ENCODE measurements at places on chromosomes 7 and 10. TPM values are rescaled to one million over a fixed set of nuclear protein-coding genes. Genes with fewer than 3 reads are reported as not detected.
A peak's percentile ranks its signal among the peaks of the same experiment; 100 is the strongest.

GRCh38 chr7:107837145-107837512 is 34.1 kb upstream of the SLC26A3 start:
- H3K4me1 ChIP-seq = no peaks in the 10 kb centered on the region
- no peak overlapping the region for H3K27ac ChIP-seq
- no peak for DNase-seq
- H3K4me3 ChIP-seq = no peak overlapping the region
- H3K27me3 ChIP-seq = peaks cover 14% of the 10 kb centered on the region
- peaks cover 2% of the 10 kb centered on the region for H3K36me3 ChIP-seq

Gene NUTM2B
- 0.18 TPM for total RNA-seq

GRCh38 chr10:46560952-46561351 is 4.5 kb upstream of the GPRIN2 start:
- DNase-seq = no peak
- no peak overlapping the region for H3K4me3 ChIP-seq
- peaks cover 2% of the 10 kb centered on the region for H3K27me3 ChIP-seq
- H3K36me3 ChIP-seq = no peaks in the 10 kb centered on the region

Gene ELAPOR2
- total RNA-seq = 2.8 TPM

Gene ADAM8
- 115 TPM for total RNA-seq

DNA sequence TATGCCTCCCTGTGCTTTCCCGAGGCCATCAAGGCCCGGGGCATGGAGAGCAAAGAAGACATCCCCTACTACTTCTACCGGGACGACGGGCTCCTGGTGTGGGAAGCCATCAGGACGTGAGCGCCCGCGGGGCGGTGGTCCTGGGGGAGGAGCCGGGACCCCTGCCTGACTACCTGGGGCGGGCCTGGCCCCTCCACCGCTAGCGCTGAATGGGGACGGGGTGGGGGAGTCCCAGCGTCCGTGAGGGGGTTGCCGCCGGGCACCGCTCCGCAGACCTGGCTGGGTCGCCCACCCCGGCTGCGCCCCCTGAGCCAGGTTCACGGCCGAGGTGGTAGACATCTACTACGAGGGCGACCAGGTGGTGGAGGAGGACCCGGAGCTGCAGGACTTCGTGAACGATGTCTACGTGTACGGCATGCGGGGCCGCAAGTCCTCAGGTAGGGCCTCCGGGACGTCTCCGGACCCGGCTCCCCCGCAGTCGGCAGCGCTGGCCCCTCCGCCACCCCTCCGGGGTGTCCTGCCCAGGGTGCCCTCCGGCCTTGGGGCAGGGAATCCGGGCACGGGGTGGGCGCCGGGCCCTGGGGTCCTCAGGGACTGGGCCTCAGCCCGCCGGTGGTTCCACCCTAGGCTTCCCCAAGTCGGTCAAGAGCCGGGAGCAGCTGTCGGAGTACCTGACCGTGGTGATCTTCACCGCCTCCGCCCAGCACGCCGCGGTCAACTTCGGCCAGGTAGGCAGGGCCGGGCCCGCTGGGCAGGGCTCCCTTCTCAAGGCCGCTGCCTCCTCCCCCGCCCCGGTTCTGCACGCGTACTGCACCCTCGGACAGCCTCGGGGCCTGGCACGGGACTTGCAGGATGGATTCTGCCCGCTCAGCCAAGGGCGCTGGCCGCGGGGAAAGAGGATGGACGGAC is 69.3 kb downstream of the ALOX5 start:
- H3K4me3 ChIP-seq = no peak overlapping the region
- no peak overlapping the region for H3K27ac ChIP-seq
- no peak for DNase-seq

Gene SFTPA2
- total RNA-seq = not detected

Gene OR2F2
- total RNA-seq = not detected

DNA sequence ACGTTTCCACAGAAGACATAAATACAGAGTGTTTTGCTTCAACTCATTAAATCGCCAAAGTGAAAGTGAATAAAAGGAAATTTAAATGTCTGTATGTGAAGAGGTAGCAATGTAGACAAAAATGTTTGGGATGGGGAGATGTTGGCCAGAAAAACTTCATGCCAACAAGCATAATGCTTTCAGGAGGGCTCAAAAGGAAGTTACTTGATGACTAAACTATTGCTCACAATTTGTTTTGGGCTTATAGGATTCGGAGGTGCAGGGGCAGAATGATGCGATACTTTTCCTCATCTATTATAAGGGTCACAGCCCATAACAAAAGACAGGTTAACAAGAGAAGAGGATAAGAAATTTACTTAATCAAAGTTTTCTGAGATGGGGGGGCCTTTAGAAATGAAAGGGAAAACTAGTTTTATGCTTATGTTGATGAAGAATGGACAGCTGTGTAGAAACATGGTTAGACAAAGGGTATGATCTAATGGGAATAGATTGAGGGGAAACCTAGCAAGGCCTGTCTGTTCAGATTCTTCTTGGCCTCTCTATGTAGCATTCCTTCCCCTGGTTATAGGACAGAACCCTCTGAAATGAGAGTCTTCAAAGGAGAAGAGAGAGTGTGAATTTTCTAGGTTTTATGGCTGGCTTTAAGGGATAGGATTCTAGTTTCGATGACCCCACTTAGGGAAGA is 898.6 kb downstream of the LRMDA start:
- no peaks in the 10 kb centered on the region for H3K4me1 ChIP-seq
- DNase-seq = no peak
- no peak overlapping the region for H3K4me3 ChIP-seq
- H3K27me3 ChIP-seq = peaks cover 2% of the 10 kb centered on the region
- H3K36me3 ChIP-seq = no peaks in the 10 kb centered on the region

DNA sequence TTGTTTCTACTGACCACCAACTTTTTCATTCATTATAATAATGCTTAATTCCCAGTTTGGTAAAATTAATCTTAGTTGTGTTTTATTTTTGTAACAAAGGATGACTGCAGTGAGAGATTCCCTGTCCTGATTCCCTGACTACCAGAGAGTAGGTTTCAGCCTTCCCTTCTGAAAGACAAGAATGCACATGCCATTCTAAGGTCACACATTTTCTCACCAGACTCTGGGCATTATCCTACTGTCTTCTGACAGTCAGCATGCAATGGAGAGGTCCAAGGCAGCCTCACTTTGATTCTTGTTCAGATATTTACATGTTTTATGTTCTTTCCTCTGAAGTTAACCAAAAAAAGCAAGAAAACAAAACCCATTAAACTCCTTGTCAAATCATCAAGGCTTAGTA is 372.7 kb upstream of the CDC14C start:
- no peaks in the 10 kb centered on the region for H3K4me1 ChIP-seq
- H3K27me3 ChIP-seq = no peaks in the 10 kb centered on the region
- H3K27ac ChIP-seq = no peak overlapping the region
- H3K4me3 ChIP-seq = no peak overlapping the region
- no peak for DNase-seq
- no peaks in the 10 kb centered on the region for H3K36me3 ChIP-seq

GRCh38 chr7:97145068-97145467 is 27.6 kb downstream of the SDHAF3 start:
- H3K36me3 ChIP-seq = peaks cover 34% of the 10 kb centered on the region
- H3K27ac ChIP-seq = no peak overlapping the region
- no peaks in the 10 kb centered on the region for H3K27me3 ChIP-seq
- H3K4me3 ChIP-seq = no peak overlapping the region
- DNase-seq = no peak

- no peak overlapping the region for H3K4me3 ChIP-seq
- H3K36me3 ChIP-seq = peaks cover 56% of the 10 kb centered on the region
- peaks cover 7% of the 10 kb centered on the region for H3K4me1 ChIP-seq
- DNase-seq = no peak
Measured at GRCh38 chr7:36400036-36400435, 10.4 kb downstream of the ANLN start.

- peaks cover 4% of the 10 kb centered on the region for H3K4me1 ChIP-seq
- no peak overlapping the region for H3K27ac ChIP-seq
- peaks cover 19% of the 10 kb centered on the region for H3K27me3 ChIP-seq
- H3K36me3 ChIP-seq = no peaks in the 10 kb centered on the region
- no peak overlapping the region for H3K4me3 ChIP-seq
Measured at GRCh38 chr10:60937784-60938654, 6.0 kb downstream of the RHOBTB1 start.

Gene OR6B1
- total RNA-seq = not detected

Gene SFTPA1
- total RNA-seq = not detected

Gene ITIH2
- total RNA-seq = not detected

- H3K4me3 ChIP-seq = no peak overlapping the region
- no peaks in the 10 kb centered on the region for H3K27me3 ChIP-seq
- DNase-seq = no peak
- H3K36me3 ChIP-seq = peaks cover 6% of the 10 kb centered on the region
- H3K27ac ChIP-seq = no peak overlapping the region
Measured at GRCh38 chr7:27611059-27611458, 51.6 kb downstream of the HIBADH start.

DNA sequence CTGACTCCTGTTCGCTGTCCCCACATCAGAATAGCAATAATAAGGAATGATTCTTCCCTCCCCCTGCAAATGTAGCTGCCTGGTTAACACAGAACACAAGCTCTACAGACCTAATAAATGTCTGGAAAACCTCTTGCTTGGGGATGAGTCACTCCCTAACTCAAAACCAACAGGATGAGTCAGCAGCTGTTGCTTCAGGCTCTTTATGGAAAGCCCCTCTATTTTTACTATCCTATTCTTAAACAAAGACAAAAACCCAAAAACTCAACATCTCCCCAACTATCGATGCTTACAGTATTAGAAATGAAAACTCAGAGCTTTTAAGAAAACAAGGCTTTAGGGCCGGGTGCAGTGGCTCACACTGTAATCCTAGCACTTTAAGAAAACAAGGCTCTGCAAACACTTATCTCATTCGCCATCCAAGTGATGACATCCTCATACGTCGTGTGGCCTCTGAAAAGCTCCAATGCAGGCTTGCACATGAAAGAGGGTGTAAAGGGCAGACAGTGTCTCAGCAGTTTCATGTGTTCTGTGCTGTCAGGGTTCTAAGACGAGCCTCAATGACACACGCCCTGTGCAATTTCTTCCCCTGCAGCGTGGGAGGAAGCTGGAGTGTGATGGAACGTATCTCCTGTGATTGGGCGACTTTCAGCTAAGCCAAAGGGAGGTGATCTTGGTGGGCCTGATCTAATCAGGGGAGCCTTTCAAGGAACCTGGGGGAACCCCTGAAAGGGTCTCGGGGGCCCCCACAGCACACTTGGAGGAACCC is 70.1 kb downstream of the AMZ1 start:
- peak overlapping the region; percentile 98 for H3K27ac ChIP-seq
- H3K4me3 ChIP-seq = peak overlapping the region; percentile 67
- peaks cover 43% of the 10 kb centered on the region for H3K4me1 ChIP-seq
- peak; percentile 92 for DNase-seq
- H3K36me3 ChIP-seq = peaks cover 26% of the 10 kb centered on the region

Gene GARIN1A
- total RNA-seq = not detected

DNA sequence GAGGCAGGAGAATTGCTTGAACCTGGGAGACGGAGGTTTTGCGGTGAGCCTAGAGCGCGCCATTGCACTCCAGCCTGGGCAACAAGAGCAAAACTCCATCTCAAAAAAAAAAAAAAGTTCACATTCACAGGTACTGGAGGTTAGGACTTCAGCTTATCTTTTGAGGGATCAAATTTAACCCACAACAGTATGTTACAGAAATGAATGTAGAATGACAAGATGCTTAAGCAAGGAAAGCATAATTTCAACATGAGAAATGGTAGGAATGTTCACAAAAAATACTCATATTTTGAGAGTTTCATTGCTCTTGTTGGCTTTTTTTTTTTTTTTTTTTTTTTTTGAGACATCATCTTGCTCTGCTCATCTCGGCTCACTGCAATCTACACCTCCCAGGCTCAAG is 1.9 kb upstream of the HERC4 start:
- H3K4me1 ChIP-seq = peaks cover 14% of the 10 kb centered on the region
- no peak overlapping the region for H3K4me3 ChIP-seq
- no peak for DNase-seq
- H3K27ac ChIP-seq = no peak overlapping the region
- H3K27me3 ChIP-seq = no peaks in the 10 kb centered on the region

DNA sequence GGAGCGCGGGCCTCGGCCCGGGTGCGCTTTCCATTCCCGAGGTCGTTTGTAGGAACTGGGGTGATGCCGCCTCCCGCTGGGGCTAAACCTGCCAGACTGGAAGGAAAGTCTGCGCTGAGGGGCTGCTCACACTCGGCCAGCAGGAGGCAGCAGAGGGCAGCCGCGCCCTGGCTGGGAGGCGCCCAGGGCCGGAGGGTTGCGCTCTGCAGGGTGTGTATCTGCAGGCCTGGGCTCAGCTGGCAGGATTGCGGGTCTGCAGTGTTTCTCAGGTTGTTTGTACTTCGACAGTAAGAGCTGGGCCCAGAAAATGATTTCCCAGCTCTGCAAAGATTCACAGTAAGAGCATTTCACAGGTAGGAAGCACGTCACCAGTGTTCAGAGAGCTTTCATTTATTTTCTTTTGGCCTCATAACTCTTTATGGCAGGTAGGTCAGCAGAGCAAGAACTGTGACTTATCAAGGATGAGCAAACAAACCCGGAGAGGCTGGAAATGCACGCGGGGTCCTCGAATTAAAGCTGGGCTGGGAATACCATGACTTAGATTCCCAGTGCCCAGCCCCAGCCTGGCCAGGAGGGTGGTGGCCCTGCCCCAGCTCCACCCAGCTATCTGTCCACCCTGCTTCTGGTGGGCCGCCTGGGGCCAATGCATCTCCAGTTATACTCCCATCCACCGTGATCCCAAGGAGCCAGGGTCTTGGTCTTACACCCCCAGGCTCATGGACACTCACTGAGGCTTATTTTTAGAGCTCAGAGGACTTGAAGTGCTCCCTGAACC is 15.2 kb upstream of the PPP2R2D start:
- no peaks in the 10 kb centered on the region for H3K27me3 ChIP-seq
- peak; percentile 82 for DNase-seq

DNA sequence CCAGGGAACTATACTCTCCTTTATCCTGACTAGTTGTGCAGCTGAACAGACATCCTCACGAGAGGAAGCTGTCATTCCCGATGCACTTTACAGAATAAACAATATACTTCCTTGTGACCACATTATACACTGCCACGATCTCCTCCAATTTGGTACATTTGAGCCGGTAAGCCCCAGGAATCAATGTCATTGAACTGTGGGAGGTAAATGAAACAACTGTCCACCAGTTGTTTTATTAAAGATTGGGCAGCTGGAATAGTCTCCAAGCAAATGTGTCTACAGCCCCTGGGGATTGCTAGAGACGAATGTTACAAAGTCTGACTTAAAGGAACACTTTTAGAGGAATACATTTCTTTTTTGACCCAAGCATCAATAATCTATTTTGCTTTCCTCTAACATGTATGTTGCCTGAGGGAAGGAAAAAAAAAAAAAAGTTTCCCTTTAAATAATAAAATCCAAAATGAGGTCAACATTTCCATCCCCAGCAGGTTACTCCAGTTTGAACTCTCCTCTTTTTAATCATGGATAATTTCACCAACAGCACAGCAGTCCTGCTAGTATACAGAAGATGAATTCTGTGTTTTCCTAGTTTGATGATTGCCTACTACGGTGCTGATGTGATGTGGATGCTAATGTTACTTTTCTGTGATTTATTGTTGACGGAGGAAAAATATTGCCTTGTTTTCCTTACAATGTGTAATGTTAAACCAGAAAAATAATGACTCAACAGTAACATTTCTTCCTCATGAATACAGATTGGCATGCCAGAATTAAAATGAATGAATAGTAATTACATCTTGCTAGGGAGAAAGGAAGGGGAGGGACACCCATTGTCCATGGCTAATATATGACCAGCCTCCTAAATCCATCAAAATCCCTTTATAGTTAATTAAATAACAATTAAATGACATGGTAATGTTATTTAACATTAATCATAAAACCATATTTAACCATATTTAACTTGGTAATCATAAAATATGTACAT is 360.9 kb downstream of the NEBL start:
- H3K4me1 ChIP-seq = no peaks in the 10 kb centered on the region
- DNase-seq = no peak
- no peaks in the 10 kb centered on the region for H3K27me3 ChIP-seq
- H3K4me3 ChIP-seq = no peak overlapping the region
- no peak overlapping the region for H3K27ac ChIP-seq
- H3K36me3 ChIP-seq = no peaks in the 10 kb centered on the region
